Activated CD8-positive, alpha-beta memory T cell treated with anti-CD3 and anti-CD28 coated beads for 1 hour (primary cell): ENCODE measurements at places on chromosomes 16 and 17.

DNA sequence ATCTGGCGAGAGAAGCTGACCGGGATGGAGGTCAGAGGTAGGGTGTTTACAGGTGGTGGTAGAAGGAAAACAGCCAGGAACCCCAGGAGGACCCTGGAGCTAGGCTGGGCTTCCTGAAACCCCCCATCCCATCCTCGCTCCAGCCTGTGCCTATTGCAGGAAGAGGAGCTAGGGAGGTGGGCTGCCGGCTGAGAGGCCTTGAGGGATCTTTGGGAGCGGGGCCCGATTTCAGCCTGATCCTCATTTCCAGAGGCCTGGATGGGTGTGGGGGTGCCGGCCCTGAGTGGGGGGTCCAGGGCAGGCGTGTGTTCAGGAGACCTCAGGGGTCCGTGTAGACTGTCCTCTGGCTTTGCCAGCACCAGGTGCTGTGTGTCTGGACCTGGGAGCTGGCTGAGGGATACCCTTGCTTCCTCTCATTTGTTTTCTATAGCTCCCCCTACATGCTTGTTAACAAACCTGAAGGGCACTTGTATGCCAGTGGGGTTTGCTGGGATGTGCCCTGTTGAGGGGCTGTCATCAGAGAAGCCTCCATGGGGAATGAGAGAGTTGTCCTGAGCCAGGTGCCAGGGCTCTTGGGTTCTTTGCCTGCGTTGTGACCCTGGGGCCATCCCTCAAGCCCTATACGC, 18.9 kb upstream of the RAP1GAP2 start:
- DNase-seq, result no peak

DNA sequence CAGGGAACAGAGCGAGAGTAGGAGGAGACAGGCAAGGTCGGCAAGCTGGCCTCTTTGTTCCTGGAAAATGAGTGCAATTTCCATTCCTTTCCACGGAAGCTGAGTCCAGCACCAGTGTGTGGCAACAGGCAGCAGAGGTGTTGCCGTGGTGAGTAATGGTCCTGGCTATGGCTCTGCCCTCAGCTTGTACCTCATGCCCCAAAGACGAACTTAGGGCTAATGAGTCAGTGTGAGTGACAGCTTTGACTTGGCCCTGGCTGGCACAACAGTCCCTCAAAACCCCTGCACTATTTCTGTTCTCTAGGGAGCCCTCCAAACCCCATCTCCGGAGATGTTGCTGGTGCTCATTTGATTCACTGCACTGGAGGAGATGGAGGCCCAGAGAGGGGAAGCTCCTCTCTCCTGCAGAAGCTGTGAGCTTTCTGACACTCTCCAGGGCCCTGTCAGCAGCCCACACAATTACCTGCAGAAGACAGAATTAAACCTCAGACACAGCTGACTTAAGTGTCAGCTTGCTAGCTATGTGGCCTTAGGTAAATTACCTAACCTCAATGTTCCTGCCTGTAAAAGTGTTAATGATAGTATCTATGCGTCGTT, 129.9 kb downstream of the TMEM132E start:
- no peak for DNase-seq

DNA sequence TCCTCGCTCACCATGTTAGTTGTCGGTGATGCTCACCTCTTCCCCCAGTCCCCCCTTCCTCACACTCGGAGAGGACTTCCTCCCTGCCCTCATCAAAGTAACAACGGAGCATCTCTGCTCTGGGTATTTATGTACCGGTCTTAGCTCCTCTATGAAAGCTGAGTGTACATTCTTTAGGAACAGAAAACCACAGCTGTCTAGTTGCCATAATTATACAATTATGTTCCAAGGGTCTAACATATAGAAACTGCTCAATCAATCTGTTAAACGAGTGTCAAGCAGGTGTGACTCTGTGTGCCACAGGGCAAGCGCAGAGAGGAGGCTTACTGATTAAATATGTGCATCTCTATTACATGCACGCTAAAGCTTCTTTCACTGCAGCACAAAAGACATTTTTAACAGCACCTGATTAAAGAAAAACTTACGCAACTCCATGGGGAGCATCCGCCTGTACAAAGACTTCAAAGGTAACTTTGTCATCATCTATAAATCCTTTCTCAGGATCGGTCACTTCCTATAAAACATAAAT, 37.8 kb downstream of the LITAFD start:
- no peak for DNase-seq

GRCh38 chr17:65952015-65952414, 239.9 kb downstream of the CEP112 start:
- DNase-seq, result no peak

- no peak for DNase-seq
These were observed 128.7 kb downstream of the C16orf78 start for GRCh38 chr16:49502136-49502881.

DNA sequence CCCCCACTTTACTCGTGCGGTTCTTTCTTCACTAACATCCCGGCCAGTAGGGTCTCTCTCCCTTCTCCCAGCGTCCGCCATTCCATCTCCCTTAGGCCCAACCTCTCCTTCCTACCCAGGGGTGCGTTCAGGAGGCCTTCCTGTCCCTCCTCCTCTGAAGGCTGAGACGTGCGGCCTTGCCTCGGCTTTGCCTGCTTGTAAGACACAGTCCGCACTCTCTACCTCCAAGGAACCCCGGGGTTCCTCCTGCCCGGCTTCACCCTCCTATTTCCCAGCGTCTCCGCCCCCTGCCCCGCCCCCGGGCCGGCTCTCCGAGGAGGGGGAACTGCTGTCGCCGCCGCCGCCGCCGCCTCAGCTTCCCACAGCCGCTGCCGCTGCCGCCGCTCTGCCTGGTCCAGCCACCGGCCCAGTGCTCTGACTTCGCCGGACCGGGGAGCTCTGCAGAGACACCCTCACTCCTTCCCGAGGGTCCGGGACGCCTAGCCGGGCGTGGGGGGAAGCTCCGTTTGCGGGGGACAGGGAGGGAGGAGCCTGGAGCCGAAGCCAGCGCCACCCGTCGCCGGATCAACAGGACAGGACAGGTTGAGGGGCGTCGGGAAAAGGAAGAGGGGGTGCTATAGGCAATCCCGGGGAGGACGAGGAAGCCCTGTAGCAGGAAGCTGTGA, 1.2 kb upstream of the FGF11 start:
- DNase-seq, result peak; percentile 43

DNA sequence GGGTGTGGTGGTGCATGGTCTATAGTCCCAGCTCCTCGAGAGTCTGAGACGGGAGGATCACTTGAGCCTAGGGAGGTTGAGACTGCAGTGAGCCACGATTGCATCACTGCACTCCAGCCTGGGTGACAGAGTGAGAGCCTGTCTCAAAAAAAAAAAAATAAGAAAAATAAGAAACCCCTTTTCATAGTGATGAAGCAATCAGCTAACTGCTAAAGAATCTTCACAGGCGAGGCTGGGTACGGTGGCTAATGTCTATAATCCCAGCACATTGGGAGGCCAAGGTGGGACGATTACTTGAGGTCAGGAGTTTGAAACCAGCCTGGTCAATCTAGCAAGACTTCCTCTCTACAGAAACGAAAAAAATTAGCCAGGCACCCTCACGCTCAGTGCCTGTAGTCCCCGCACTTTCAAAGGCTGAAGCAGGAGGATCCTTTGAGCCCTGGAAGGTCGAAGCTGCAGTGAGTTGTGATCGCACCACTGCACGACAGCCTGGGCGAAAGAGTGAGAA, 760 bp downstream of the SLFN12L start:
- DNase-seq, result no peak

GRCh38 chr17:75277664-75278071, 6.6 kb upstream of the MIF4GD start:
- DNase-seq, result no peak

DNA sequence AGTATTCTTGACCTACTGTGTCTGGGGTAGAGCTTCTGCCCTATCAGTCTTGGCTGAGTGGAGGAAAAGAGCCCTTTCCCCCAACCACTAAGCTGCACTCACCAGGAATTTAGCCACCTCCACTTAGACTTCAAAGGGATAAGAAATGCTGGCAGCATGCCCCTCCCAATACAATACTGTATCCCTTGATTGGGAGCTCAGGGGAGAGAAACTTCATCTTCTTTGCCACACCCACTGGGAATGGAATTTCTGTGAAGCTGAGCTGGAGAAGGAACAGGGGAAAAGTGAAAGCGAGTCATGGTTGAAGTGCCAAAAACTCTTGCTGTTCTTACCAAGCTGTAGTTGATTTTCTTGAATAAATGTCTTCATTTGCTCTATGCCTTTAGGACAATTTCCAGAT, 68.8 kb downstream of the CEP112 start:
- no peak for DNase-seq

- no peak for DNase-seq
These were observed 4.4 kb downstream of the CBX4 start for GRCh38 chr17:79834565-79835469.

- no peak for DNase-seq
These were observed 57.2 kb upstream of the MGAT5B start for GRCh38 chr17:76810956-76811355.

DNA sequence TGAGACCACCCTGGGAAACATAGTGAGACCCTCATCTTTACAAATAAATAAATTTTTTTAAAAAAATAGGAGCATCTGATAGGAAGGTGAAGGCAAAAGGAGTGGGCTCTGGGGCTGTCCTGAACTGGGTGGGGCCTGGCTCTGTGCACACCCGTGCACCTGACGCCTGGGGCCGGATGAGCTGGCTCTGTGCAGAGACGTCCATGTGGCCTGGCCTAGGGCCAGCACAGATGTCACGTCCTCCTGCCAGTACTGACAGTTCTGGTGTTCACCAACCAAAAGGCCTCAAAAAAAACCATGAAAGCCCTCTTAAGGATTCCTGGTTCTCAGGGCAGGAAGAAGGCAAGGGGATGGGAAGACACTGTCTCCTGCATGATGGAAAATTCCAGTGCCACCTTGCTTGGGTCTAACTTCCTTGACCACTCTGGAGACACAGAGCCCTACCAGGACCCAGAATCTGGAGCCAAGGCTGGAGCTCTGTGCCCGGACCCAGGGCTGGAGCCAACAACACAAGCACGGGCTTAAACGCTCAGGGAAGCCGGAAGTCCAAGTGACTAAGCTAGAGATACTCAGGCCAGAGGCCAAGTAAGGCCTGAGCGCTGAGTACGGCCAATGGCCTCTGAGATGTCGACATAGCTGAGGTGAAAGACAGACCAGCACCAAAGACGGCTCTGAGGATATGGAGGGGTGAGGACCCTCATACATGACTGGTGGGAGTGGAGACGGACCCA, 32.9 kb downstream of the COPRS start:
- no peak for DNase-seq

DNA sequence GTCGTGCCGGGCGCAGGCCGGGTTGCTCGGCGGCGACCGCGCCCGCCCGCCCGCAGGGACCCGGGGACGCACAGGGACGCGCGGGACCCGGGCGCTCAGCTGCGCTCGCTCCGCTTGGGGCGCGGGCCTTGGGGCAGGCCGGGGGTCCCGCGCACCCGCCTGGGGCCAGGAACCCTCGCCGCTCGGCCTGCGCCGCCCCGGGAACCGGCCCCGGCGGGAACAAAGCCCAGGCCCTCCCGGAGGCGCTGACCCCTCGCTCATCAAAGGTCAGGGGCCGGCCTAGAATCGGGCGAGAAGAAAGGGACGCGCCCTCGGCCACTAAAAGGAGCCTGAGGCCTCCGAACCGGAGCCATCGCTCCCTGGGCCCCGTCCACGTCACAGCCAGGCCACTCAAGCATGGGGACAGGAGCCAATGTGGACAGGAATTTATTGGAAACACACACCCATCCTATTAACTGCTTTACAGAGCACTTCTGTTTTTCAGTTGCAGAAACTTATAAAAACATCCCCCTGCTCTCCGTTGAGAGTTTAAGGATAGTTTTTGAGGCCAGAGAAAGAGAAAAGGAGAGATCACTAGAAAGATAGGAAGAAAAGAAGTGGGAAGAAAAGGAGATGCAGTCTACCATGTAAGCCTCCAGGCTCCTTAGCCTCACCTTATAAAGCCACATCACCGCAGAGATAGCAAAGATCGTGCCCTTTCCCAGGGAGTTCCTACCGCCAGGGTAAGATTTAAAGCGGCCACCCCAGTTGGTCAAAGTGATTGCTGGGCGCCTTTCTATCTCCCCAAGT, 558 bp upstream of the ZFHX3 start:
- no peak for DNase-seq

DNA sequence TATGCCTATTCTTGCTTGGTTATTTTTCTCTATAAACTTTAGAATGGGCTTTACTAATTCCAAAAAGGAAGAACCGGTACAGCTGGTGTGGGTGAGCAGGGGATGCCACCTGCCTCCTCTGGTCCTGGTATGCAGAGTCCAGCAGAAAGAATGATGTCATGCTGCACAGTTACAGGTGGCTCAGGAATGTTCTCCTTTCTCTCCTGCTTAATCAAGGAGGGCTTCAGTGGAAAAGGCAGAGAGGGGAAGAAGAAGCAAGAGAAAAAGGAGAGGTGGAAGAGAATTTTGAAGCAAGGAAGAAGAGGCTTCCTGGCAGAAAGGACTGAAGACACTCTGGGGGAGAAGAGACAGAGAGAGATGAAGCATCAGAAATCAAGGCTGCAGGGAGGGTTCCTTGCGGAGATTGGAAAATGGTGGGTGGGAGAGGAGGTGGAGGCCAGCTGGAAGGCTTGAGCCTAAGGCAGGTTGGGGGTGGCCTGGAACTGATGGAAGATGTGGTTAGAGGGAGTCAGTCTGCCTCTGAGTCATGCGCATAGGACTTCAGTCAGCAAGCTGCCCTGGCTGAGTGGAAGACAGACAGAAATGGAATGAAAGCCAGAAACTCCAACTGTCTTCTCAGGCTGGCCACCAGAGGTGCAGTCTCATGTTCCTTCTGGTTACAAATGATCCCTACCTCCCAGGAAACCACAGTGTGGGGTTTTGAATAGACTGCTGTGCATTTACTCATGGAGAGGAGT, 64.6 kb upstream of the CRHR1 start:
- no peak for DNase-seq

GRCh38 chr17:7328840-7329373, at the start of gene NEURL4:
Gene NEURL4, minus strand, starts transcription at chr17:7329335. Its CDS starts 23 bp downstream, at chr17:7329312.
- DNase-seq, result no peak

DNA sequence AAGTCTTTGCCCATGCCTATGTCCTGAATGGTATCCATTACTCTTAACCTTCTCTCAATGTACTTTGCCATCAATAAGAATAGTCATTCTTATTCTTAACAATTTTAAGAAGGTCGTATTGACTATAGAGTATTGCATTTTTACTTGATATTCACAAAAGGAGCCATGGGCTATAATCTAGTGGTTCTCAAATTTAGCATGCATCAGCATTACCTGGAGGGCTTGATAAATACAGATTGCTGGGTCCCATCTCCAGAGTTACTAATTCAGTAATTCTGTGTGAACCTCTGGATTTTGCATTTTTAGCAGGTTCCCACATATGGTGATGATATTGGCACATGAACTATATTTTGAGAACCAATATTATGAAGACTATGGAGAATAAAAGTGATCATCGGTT, 89.6 kb downstream of the ABCA8 start:
- DNase-seq, result no peak

GRCh38 chr16:66212428-66212827, 154.1 kb upstream of the CDH5 start:
- no peak for DNase-seq

- no peak for DNase-seq
These were observed 6.1 kb downstream of the PPP1R9B start for GRCh38 chr17:50144355-50144754.

GRCh38 chr17:46942441-46943217, 19.7 kb downstream of the GOSR2 start:
- DNase-seq, result peak; percentile 30

GRCh38 chr17:45246861-45247428, 14.9 kb downstream of the SPATA32 start:
- DNase-seq, result no peak

GRCh38 chr17:35368081-35368830, 5.2 kb downstream of the SLFN11 start:
- no peak for DNase-seq
